ENCODE measurements at places on chromosomes 6 and 20. TPM values are rescaled to one million over a fixed set of nuclear protein-coding genes. Genes with fewer than 3 reads are reported as not detected.

DNA sequence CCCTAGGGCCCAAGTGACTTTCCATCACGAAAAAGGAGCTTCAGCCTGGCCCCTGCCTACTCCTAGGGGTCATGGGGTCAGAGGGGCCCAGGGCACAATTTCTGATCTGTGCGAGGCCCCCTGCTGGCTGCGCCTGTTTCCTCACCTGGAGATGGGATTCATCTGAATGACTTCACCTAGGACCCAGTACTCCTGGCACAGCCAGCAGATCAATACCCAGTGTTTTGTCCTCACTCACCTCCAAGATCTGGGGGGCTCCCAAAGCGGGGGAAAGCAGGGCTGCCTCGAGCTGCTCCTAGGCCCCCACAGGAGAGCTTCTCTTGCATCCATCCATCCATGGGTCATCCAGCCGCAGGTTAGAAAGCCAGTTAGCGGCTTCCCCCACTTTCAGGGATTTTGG is 33.8 kb downstream of the CD40 start:
- no peak for DNase-seq

DNA sequence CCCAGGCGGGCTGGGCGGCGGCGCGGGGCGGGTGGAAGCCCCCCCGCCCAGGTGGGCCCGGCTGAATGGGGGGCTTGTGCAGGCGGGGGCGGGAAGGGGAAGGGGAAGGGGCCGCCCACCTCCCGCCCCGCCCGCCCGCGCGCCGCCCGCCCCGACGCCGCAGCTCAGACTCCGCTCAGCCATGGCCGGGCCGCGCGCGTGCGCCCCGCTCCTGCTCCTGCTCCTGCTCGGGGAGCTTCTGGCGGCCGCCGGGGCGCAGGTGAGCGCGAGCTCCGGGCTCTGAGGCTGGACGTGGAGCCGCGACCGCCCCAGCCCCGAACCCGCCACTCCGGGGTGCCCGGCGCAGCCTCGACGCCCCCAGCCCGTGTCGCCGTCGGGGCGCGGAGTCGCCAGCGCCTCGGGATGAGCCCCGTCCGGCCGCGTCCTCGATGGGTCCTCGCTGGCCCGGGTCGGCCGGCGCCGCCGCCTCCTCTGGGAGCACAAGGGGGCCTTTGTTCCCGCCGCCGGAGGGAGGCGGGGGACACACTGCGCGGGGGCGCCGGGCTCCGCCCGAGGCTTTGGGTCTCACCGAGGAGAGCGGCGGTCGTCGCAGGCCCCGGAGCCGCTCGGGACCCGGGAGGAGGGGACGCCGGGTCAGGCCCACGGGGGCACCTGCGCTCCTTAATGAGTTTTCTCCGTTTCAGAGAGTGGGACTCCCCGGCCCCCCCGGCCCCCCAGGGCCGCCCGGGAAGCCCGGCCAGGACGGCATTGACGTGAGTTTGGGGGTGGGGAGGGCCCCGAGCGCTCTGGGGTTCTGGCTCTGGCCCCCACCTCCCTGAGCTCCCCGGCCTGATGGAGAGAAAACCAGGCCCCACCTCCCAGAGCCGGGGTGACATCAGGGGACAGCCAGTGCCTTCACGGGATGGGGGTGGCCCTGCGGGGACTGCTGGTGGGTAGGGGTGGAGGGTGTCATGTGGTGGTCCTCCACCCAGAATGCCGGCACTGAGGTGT is at the start of gene COL9A3:
TSS of gene COL9A3 (plus strand) at position 167 of the 990 bp plus-strand sequence. CDS start at position 182, 15 bp downstream.
- no peak for DNase-seq

GRCh38 chr6:98945311-98946115 is 2.2 kb downstream of the FBXL4 start:
- DNase-seq, result no peak

Gene RPN2
- 286 TPM for polyA plus RNA-seq

- DNase-seq, result no peak
Observed at GRCh38 chr6:116078522-116078921, 17.8 kb upstream of the FRK start.

Gene ANKRD6
- polyA plus RNA-seq, result 38.6 TPM

GRCh38 chr20:8394308-8394945 is 262.4 kb downstream of the PLCB1 start:
- no peak for DNase-seq

GRCh38 chr6:150592377-150592995 is 7.2 kb upstream of the PLEKHG1 start:
- DNase-seq, result no peak

Gene SLC29A1
- polyA plus RNA-seq, result 38.7 TPM

Gene DEFB124
- not detected for polyA plus RNA-seq

GRCh38 chr6:142011775-142012174 is 121.0 kb upstream of the GJE1 start:
- no peak for DNase-seq

DNA sequence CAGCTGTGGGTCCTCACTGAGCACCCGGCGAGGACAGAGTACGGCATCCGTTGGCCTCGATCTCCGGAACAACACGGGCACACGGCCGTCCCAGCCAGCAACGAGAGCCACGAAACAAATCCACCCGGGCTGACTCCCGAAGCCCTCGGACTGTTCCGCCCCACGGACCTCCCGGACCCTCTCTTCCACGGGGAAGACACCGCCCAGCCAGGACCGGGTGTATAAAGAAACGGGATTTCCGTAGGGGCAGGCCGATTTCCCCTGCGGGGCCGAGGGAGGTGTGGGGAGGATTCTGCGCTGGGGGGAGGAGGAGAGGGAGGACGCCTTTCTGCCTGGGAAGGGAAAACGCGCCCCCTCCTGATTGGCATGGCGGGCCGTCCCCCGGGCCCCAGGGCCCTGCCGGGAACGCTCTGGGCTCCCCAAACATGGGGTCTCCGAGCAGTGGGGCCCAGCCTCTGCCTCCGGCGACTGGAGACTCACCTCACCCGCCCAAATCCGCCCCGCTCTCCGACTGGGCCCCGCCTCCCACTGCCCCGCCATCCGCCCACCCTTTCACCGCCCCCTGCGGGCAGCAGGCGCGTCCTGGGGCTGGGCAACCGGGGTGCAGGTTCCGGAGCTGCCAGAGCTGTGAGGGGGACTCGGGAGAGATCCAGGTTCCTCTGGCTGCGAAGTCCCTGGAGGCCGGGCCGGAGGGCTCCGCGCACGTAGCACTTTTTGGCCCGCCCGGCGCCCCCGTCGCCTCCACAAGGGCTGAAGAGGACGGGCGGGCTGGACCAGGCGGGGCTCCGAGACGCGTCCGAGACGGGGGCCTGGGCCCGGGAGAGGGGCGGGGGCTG is 679 bp upstream of the PPDPF start:
- no peak for DNase-seq

DNA sequence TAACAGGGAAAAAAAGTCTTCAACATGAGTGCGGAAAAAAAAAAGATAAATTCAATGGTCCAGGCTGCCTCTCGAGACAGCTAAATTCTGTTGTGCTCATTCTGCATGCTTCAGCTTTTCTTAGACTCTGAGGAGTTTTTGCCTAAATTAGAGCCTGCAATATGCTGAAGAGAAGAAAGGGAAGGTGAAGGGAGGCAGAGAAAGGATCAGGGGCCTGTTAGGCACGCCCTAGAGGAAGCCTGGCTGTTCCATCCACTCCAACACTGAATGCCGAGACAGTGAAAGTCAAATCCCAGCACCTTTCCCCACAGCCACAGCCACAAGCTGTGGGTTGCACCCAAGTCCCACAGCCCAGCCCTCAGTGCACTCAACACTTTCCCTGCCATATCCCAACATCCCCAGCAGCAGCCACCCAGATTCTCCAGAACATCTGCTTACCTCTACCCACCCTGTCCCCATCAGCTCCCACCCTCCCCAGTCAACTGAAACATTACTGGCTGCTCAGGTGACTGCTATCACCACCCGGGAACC is 37.3 kb downstream of the PREX1 start:
- DNase-seq, result no peak

Gene AKAP12
- polyA plus RNA-seq, result 198 TPM

- no peak for DNase-seq
Observed at GRCh38 chr20:20780127-20780824, 67.8 kb upstream of the RALGAPA2 start.

Gene SYNGAP1
- polyA plus RNA-seq, result 30.9 TPM

Gene SAMHD1
- 24.8 TPM for polyA plus RNA-seq

DNA sequence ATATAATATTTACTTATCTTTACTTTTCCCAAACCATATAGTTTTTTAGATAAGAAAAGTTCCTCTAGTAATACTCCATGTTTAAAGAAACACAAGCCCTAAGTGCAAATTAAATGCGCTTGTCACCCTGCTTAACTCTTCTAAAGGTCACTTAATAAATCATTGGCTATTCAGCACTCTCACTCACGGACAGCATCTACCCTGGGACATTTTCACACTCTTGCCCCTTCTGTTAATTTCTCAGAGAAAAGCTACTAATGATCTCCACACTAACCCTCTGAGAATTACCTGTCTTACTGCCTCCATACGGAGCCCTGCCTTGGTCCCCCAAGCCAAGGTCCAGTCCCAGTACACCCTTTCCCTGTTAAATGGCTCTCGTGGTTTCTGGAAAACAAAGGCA is 102.2 kb downstream of the NRN1 start:
- no peak for DNase-seq

DNA sequence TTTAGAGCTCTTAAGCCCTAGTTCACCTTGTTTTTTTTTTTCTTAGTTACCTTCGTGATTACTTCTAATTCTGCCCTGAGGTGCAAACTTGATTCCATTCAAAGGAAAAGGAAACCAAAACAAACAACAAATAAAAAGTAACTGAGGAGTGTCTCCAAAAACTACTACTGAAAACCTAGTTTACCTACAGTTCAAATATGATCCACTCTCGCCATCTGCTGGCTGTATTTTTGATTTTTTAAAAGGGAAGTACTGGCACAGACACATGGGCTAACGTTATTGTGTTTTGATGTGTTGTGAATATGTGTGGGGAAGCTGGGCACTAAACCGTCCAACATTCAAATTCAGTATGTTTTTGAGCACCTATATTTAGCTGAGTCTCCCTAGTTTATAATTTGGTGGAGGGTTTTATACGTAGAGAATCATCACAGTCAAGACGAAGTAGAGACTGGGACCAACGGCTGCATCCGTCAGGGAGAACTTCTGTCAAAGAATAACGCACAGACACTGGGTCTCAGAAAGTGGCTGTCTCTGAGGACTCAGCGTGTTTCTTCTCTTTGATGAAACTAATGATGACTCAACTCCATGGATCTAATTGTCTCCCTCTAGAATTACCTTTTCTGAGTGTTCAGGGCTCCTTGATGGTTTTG is 373.5 kb upstream of the BTBD3 start:
- peak; percentile 56 for DNase-seq

GRCh38 chr20:59428006-59428405 is 127.6 kb downstream of the EDN3 start:
- no peak for DNase-seq

DNA sequence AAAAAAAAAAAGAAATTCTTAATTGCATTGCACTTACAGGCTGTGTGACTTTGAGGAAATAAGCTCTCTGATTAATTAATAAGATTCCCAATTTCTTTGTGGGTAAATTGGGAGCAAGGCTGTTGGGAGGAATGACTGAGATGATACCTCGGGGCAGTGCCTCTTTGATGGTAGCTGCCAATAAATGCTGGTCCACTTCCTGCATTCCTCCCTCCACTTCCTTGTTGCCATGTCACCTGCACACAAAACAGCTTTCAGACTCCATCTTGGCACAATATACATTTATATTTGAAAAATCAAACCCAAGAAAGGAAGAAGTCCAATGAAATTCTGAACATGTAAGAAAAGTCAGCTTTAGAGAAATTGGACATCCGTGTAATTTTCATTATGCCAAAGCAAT is 45.1 kb downstream of the MTHFD1L start:
- DNase-seq, result no peak

DNA sequence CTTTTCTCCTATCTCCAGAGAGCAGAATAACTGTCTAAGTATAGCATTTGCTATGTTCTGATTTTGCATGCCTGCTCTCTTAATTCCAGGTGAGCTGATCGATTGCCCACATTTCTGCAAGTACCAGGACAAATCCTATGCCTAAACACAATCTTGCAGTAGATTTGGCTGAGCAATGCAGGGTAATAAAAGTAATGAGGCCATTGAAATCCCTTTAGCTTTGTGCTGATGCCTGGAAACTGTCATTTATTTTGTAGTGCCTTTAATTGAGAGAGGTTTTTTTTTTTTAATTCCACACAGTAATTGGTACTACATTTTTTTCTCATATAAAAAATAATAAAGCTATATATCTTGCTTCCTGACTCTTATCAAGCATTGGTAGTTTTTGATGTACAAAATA is 252.3 kb downstream of the NKAIN2 start:
- no peak for DNase-seq

Gene ZSCAN16
- 11.1 TPM for polyA plus RNA-seq

- DNase-seq, result no peak
Observed at GRCh38 chr6:102619585-102619984, 1226.1 kb downstream of the GRIK2 start.

Data from left renal pelvis (tissue), 4 donors.